ENCODE measurements at places on chromosomes 6 and 20.

DNA sequence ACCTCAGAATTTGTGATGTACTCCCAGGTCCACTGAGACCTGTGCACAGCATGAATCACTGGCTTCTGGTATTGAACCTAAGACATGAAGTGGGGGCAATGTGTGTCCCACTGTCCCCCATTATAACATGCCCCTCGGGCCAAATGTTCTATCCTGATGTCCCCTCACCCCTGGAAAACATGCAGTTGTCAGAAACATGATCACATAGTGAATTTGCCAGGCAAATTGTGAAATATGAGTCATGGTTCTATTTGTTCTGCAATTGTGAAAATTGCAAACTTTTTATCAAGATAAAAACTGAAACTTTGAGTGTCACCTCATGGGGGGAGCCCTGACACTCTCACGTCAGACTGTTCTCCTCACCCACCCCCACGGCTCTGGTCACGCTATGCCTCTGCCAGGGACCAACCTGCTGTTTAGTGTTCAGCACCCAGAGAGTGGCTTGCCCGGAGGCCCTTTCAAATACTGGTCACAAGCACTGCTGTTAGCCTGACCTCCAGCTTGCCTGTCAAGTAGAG lies 305.3 kb downstream of the CLIC5 start:
- DNase-seq, result peak; percentile 93

- no peak for DNase-seq
Measured at GRCh38 chr6:118319416-118319815, 228.7 kb upstream of the PLN start.

GRCh38 chr6:159493898-159494585 lies 199.0 kb downstream of the SOD2 start:
- no peak for DNase-seq

DNA sequence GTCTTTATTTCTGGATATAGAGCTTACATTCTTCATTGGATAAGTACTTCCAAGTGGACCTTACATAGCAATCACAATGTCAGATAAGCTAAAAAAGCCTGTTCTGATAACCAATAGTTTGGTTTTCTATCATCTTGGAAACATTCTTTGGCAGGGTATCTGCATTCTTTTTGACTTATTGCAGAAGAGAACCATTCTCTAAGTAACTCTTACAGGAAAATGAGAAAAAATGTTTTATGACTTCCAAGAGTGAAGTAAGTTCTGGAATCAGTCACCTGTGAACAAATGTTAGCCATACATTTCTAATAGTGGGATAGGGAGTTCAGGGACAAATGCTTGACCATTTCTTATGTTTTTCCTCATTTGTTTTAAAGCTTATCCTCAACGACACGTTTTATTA lies 564.0 kb downstream of the CD109 start:
- DNase-seq, result no peak

GRCh38 chr20:49964964-49965780 lies 17.6 kb upstream of the SNAI1 start:
- DNase-seq, result no peak

- DNase-seq, result no peak
Measured at GRCh38 chr6:134331256-134331655, 13.3 kb upstream of the SGK1 start.

DNA sequence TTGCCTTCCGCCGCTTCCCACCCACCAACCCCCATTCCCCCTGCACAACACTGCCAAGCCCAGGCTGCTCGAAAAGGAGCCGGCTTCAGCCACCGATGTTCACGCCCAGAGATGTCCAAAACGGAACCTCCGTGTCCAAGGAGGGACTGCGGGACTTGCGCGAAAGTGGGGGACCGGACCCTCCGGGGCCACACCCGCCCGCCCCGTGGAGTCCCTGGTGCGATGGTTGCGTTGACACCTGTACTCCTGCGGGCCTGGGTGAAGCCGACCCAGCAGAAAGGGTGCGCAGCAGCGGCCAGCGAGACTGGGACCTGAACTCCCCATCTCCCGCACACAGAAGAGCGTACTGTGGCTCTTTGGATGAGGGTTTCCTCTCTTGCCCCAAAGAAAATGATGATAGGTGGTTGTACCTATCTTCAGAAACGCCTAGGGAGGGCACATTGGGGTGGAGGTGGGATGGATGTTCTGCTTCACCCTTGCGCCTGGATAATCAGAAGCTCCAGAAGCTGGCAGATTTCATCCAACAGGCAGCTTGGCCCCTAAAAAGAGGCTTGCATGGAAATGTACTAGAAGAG lies 1.9 kb upstream of the VGLL2 start:
- DNase-seq, result no peak

GRCh38 chr20:23627501-23627900 lies 10.3 kb downstream of the CST3 start:
- DNase-seq, result no peak

DNA sequence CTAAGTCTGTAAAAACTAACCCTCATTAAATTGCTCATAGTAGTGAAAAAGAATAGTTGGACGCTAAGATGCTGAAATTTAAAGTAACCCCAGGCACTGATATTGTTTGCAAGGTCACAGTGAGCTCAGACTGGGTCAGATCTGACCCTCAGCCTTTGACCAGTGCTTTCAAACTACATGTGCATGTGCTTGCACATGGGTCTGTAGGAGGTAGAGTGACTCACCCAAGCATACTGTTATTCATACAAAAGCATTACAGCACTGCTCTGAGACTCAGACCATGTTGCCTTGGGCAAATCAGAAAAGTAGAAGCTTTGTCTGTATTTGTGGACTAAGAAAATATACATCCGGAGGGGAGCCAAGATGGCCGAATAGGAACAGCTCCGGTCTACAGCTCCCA lies 326.4 kb upstream of the MARCKS start:
- DNase-seq, result no peak

DNA sequence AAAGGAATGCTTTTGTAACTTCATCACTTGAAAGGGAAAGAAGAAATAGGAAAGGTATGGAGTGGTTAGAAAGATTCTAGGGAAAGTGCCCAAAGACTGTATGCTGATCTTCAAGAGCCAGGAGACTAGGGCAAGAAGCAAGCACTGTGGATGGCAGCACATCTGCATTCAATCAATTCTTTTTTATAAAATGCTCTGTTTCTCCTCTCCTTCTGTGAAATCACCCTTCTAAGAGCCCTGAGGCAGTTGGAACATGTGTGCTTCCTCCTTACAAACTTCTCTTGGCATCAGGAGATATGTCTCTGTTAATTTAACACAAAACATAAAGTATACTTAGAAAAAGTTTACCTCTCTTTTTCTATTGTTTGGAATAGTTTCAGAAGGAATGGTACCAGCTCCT lies 1162.2 kb upstream of the GJE1 start:
- DNase-seq, result no peak

- DNase-seq, result no peak
Measured at GRCh38 chr6:145783796-145784195, 30.8 kb downstream of the FBXO30 start.

- DNase-seq, result no peak
Measured at GRCh38 chr20:8812817-8813216, 256.1 kb upstream of the PLCB4 start.

DNA sequence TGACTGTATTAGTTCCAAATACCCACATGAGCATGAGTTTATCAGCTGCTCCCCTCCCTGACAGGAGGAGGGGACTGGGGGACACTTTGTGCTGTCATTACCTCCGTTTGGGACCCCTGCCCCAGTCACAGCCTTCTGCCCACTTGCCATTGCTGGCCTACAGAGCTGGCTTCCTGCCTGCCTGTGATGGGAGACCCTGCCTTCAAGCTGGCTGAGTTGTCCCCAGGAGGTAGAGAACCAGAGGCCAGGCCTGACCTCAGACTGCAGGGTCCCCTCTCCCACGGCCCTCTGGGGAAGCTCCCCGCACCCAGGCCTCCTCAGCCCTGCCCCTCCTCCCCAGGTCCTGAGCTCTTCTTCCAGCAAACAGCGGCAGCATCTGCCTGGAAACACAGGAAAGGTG lies 105.5 kb downstream of the JPH2 start:
- no peak for DNase-seq

DNA sequence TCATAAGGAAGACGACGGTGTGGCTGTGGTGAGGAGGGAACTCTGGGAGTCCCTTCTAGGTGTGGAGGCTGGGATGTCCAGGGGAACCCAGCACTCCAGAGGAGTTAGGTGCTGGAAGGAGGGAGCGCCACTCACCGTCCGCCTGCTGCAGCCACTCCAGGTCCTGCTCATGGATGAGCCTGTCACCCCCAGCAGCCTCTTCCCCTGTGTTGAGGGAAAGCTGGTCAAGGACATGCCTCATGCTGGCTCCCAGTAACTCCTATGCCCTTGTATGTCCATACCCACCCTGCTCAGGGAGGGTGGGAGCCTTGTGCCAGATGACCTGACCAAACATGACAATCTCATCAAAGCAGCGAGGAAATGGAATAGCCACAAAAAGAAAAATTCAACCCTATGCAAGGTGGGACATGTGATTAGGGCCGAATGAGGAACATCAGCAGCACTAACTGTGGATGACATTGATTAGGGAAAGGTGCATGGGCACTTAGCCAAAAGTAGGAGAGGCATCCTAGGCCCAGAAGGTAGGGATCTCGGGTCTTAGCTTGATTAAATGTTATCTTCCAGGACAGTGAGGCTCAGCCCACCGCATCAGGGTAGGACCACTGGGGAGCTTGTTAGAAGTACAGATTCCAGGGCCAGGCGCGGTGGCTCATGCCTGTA lies 3.0 kb downstream of the DNPH1 start:
- no peak for DNase-seq

GRCh38 chr6:163635315-163635714 lies 220.8 kb downstream of the QKI start:
- no peak for DNase-seq

DNA sequence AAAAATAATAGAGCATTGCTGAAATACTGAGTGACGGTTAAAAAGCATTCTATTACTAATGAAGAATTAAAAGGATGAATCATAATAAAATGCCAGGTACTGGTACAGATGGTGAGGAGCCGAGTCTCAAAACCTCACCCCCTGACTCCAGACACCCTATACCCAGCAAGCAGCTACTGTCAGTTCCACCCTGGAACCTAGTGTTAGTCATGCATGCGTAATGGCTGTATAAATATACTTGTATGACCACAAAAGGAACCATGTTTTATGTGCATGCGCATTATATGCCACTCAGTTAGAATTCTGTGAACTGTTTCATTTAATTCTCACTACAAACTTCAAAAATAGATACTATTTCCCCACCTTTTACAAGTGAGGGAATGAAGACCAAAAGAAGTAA lies 568.7 kb upstream of the RNF217 start:
- no peak for DNase-seq

- DNase-seq, result no peak
Measured at GRCh38 chr6:141244366-141244765, 888.4 kb upstream of the GJE1 start.

DNA sequence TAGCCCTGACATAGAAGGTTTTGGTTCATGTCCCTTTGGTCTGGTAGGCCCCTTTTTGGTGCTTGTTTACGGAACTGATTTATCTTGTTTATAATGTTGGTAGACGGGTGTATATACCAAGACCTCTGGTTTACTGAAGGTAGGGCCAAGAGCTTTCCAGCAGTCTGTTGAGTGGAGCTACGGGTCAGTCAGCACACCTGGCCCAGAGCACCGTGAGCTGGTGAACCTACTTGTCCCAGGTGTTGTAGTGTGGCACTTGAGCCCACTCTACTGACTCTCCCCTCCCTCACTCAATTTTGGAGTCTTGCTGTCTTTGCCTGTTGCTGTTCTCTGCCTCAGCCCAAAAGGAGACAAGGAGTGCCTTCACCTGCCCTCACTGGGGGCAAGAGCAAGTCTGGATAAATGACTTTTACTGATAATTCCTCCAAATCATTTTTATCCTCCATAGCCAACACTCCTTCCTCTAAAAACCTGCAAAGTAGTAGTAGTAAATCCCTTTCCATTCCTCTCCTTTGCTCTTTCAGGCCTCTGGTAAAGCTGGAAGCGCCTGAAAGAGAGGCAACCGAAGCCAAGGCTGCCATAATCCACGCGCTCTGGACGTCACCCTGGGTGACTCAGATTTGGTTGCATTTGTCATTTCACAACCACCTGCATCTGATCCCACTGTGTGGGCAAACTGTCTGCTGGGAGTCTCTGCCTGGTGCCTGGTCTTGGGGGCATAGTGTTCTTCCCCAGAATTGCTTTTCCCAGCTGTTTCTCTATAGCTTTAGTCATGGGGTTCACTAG lies 22.2 kb downstream of the RREB1 start:
- DNase-seq, result peak; percentile 61

DNA sequence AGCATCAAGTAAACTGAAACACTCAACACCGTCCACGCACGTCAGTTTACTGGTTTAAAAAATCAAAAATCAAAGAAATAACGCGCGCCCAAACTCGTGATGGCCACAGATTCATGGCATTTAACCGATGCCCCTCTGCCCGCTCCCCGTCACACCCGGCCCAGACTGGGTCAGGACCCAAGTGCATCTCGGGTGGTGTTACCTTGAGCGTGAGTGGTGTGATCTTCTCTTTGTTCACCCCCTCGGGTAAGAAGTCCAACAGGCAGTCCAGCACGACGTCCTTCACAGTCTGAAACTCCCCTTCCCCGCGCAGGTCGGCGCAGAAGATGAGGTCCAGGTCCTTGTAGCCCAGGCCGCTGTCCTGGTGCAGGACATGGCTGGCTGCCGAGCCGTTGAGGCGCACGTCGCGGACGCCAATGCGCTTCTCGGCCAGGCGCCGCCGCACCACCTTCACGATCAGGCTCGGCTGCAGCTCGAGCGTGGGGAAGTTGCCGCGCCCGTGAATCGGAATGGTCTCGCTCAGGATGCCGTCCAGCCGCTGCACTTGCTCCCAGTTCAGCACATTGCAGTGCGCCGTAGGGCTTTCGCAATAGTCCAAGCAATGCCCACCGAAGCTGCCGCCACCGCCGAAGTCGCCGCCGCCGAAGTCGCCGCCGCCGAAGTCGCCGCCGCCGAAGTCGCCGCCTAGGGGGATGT lies 945 bp downstream of the TENT5A start:
- DNase-seq, result peak; percentile 13

DNA sequence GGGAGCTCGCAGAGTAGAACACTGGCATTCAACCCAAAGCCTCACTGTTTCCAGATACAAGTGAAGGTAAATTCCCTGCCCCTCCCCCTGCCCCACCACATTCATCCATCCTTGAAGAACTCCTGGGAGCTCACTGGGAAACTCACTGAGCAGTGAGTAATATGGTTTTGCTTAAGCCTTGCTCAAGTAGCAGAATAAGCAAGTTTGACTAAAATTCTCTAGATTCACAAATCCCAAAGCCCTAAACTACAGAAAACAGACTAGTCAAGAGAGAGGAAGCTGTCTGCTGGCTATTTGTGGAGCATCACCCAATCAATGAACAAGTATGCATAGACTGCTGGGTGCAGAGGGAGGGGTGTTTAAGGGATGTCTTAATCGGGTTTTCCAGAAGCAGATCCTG lies 82.1 kb downstream of the UNC5CL start:
- DNase-seq, result no peak
